GDM1 (cell line): ENCODE measurements at places on chromosomes 1 and 21.

GRCh38 chr1:31183927-31184554 is 55.6 kb downstream of the NKAIN1 start:
- peak; percentile 3 for DNase-seq

GRCh38 chr1:238606896-238607295 is 716.2 kb upstream of the ZP4 start:
- no peak for DNase-seq

DNA sequence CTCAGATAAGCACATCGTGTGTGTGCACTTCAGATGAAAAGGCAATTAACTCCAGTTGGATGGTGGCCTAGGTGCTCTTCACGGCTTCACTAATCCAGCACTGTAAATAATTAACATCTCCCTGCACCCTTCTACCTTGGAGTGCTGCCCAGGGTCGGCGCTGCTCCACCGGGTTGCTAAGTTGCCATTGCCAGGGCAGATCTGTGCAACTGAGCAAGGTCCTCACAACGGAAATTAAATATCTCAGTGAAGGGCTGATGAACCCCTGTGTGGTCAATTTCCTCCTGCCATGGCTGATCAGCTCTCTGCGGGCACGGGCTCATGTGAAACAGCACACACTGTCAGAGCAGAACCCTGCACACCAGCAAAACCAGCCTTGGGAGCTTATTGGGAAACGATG is 63.2 kb downstream of the SYDE2 start:
- no peak for DNase-seq

DNA sequence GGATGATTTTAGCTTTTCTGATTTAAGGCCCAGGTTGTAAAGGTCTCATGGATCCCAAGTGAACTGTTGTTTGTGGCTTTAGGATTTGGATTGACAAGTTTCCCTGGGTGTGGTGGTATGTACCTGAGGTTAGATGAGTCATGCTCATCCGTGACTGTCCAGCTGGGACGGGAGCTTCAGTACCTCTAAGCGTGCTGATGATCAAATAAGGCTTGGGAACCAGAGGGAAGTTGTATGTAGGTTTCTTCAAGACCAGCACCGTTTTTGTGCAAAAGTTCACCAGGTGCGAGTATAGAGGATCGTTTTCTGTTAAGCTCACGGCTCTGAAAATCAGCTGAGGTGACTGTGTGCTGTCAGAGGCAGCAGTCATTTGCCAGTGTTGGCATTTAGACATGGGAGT is 19.8 kb downstream of the PLA2G2E start:
- no peak for DNase-seq

DNA sequence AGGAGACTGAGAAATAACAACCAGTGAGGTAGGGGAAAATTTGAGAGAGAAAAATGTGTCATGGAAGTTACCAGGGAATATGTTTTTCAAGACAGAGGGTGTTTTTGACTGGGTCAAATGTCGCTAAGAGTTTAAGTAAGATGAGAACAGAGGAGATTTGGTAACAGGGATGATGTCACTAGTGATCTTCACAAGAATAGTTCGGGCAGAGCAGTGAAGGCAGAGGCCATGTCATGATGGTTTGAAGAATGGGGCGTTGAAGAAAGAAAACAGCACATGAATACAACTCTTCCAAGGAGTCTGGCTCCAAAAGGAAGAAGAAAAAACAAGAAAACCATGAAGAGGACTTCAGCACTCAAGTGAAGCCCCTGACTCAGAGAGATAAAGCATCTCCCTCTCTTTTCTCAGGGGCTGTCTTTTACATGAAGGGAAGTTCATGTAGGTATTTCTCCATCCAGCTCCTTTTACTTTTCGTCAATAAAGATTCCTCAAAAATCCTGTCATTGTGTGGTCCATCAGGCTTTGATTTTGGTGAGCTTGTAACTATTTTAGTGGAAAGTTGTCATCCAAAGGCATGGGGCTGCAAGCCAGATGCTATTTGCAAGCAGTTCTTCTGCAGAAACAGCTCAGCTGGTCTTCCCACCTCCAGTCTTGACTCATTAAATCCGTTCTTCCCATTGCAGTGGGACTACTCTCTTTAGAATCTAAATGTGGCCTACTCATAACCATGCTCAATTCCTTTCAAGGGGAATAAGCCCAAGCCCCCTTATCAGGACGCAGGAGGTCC is 397.3 kb downstream of the LMX1A start:
- no peak for DNase-seq

DNA sequence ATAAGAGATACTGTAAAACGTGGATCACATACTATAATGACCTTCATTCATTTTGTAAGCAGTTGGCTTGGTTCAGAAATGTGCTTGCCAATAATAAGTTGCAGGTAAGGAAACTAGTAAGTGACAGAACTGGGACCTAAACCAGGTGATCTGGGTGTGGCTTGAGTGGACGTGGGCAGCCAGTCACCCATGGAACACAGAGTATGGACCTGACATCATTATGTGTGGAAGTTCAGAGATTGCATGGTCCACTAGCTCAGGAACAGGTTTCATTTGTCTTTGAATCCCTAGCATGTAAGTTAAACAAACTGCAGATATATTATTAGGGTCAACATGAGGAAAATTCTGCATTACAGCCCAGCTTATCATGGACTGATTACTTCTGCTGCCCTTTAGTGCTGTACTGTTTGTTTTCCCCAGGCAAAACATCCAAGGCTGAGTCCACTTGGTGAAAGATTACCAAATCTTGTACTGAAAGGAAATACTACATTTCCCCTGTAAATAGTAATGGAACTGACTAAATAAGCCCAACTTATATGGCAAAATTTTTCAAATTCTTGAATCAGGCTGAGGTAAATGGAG is 327.3 kb upstream of the SGIP1 start:
- no peak for DNase-seq

GRCh38 chr1:11708554-11709350 is 17.2 kb downstream of the DRAXIN start:
- no peak for DNase-seq

DNA sequence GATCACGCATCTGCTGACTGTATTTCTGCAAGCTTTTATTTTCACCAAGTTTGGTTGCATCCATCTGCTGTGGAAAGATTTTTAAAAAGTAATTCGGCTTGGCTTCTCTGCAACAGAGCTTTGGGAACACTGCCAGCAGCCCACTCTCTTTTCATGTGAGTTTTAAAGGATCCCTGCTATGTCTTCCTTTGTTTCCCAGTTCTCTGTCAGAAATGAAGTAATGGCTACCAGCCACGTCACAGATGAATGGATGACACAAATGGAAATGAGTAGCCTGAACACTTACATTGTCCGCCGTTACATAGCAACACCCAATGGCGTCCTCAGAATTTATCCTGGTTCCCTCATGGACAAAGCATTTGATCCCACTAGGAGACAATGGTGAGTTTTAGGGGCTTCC is 80.6 kb upstream of the RAVER2 start:
- DNase-seq, result no peak

GRCh38 chr21:14630556-14631069 is 84.5 kb upstream of the SAMSN1 start:
- DNase-seq, result no peak

- no peak for DNase-seq
Observed at GRCh38 chr1:159752135-159752580, 28.6 kb upstream of the DUSP23 start.

GRCh38 chr1:56992318-56993125 is 26.7 kb upstream of the C8B start:
- no peak for DNase-seq

DNA sequence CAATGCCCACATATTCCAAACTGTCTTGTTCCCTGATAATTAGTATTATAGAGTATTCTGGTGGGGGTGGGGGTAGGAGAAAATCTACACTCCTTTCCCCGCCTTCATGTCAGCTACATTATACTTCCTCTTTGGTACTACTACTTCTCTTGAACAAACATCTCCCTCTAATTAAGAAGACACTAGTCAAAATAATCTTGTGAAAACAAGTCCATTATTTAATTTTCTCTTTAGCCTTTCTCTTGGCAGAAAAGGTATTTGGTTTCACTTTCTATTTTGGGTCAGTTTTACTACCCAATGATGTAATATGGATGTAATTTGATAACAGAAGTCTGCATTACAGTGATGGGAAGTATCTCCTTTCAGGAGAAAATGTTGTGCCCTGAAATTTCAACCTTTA is 22.5 kb downstream of the NTMT2 start:
- no peak for DNase-seq

GRCh38 chr1:109089242-109090015 is 1.1 kb upstream of the TMEM167B start:
- peak; percentile 46 for DNase-seq

DNA sequence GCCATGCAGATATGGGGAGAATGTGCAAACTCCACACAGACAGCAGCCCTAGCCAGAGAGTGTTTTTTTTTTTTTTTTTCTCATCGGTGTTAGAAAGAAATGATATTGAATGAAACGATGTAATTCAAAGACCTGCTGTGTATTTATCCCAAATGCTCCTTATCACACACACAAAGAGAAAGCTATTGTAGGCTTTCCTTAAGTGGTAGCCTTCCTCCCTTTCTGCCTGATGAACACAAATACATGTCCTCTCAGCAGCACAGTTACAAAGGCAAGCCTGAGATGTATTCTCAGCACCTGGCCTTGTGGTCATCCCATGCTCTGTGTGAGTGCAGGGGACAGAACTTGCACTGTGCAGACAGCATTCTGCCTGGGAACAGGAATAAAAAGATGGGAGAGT is 93.8 kb downstream of the PLPPR5 start:
- no peak for DNase-seq

DNA sequence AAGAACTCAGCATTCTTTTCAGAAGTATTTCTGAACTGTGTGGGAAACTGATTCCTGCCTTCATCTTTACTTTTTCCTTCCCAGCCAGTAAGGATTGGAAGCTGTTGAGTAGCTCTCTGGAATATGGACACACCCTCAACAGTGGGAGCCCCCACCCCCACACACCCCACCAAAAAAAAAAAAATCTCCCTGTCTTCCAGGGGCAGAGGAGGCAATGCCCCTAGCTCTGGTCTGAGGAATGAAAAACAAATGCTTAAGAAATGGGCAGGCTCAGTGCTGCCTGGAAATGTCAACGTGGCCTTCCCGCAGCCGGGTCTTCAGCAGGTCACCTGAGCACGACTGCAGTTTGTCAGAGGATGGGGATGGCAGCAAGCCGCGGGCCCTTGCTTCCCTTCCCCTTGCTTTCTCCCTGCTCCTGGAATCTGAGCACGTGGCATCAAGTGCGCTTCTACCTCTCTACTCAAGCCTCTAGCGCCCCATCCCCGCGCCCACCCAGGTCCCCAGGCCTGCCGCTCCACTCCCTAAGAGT is 479 bp downstream of the RGS16 start:
- DNase-seq, result no peak

- DNase-seq, result no peak
Observed at GRCh38 chr1:55623311-55623710, 408.1 kb upstream of the USP24 start.

GRCh38 chr1:18635891-18636595 is 5.4 kb downstream of the PAX7 start:
- no peak for DNase-seq

DNA sequence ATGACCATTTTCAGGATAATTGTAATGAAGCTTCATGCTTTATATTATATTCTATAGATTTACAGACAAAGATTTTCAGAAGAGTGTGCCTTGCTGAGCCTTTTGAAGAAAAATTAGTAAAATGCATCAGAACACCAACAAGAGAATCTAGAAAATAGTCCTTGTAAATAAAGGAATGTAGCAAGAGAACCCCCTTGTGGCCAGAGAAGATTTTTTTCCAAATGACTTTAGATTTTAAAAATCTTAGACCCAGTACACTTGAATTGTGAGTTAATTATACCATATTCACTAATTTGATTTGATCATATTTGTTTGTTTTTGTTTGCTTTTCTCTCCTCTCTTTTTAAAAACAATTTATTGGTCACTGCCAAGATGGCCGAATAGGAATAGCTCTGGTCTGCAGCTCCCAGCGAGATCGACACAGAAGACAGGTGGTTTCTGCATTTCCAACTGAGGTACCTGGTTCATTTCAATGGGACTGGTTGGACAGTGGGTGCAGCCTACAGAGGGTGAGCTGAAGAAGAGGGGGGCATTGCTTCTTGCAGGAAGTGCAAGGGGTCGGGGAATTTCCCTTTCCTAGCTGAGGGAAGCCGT is 12.8 kb upstream of the IFI44L start:
- DNase-seq, result no peak

DNA sequence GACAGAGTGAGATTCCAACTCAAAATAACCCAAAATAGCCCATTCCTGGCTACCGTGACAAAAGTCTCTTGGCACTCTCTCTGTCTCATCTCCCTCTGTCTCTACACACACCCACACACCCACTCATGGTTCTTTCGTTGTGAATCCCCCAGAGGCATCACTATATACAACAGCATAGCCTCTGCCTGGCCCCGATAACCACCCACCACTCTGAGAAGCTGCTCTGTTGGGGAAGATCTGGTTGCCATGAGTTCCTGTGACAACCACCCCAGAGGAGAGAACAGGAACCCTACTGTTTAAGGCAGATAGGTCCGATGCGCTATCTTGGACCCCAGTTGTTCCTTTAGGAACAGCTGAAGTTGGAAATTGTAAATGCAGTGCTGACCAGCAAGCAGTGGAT is 70.4 kb upstream of the LYST start:
- no peak for DNase-seq

- peak; percentile 46 for DNase-seq
Observed at GRCh38 chr1:15272009-15272781, 25.2 kb downstream of the FHAD1 start.

- no peak for DNase-seq
Observed at GRCh38 chr1:22784317-22784716, 73.7 kb downstream of the EPHB2 start.

- no peak for DNase-seq
Observed at GRCh38 chr1:106517224-106517623, 539.2 kb upstream of the PRMT6 start.

DNA sequence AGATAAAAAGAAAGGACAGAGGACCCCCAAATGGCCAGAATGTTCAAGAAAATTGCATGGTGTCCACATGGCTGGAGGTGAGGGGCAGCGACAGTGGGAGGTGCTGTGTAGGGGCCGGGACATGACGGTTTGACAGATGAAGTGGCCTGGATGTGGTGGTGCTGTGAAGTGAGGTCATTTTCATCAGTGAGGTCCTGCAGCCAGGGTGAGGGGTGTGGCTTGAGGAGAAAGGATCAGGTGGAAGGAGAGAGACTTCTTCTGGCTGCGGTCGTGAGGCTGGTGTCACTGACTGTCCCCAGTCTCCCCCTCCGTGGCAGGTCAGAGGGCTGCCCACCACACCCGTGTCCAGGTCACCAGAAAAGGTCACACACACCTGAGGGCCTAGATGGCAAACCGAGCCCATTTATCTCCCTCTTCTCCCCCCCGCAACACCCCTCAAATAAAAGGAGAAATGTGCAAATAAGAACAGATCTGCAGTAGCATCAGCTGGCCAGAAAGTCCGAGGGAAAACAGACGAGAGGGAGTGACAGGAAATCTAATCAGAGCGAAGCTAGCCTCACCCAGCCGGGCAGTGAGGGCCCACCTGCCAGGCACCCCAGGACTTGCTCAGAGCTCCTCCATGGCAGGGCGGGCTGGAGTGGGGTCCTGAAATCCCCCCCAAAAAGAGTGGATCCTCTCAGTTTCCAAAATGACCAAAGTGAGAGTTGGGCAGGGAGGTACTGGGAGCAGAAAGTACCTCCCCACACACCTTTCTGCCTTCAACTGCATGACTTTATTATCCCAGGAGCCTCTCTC is 148.5 kb upstream of the EDN2 start:
- no peak for DNase-seq
